ENCODE measurements at places on chromosomes 3 and 15.

GRCh38 chr3:49434731-49435130, 5.6 kb upstream of the NICN1 start:
- DNase-seq, result no peak

- DNase-seq, result no peak
These were observed 9.3 kb upstream of the P3H2 start for GRCh38 chr3:190130037-190130436.

- no peak for DNase-seq
These were observed 216.3 kb downstream of the SATB1 start for GRCh38 chr3:18208856-18209255.

DNA sequence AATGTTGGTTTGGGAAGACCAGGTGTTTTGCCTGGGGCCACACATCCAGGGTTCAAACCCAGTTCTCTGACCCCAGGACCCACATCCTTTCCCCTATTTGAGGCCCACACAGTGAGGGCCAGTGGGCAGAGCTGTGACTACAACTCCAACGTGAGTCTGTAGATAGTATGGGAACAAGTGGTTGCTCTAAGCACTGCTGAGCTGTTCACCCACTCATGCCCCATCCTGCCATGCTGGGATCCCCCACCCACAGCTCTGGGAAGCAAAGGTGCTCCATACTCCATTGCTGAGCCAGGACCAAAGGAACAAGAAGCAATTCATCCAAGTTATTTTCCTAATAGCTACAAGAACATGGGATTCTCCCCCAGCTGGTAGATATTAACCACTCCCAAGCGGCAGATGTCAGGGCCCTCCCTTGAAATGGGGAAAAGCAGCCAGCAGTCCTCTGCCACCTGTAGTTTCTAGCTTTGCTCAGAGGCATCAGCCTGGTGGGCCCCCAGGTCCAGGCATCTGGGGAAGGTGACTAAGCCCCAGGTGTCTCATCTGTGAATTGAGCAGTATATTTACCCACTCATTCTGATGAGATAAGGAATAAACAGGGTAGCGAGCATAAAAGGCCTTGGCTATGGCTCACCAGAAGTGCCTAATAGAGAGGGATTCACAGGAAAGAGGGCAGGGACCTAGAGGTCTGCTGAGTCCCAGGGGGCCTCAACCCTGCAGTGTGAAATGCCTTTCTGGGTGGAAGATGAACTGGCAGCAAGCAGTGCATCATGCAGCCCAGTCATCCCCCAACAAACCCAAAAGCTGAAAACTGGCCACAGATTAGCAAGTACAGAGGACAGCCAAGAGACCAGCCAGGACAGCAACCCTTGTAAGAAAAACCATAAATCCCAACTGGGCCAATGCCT, 33.4 kb downstream of the POC1A start:
- DNase-seq, result no peak

GRCh38 chr15:47715856-47716445, 1.4 kb upstream of the SEMA6D start:
- DNase-seq, result no peak

- no peak for DNase-seq
These were observed 12.8 kb downstream of the MAN2A2 start for GRCh38 chr15:90915808-90916440.

DNA sequence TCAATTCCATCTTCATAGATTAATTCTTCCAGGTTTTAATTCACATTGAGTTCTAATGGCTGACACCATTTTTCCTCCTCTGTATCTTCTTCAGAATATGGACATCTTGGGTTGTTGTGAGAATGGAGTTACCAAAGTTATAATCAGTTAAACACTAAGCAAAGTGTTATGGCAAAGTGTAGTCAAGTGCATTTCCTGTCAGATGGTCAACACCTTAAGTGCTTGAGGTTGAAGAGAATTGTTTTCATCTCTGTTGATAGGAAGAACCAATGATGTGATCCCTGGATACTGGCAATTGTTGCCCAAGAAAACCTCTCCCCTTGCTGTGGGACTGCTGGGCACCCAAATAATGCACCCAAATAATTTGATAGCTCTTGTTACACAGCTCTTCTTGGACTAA, 102.6 kb upstream of the SATB1 start:
- no peak for DNase-seq

DNA sequence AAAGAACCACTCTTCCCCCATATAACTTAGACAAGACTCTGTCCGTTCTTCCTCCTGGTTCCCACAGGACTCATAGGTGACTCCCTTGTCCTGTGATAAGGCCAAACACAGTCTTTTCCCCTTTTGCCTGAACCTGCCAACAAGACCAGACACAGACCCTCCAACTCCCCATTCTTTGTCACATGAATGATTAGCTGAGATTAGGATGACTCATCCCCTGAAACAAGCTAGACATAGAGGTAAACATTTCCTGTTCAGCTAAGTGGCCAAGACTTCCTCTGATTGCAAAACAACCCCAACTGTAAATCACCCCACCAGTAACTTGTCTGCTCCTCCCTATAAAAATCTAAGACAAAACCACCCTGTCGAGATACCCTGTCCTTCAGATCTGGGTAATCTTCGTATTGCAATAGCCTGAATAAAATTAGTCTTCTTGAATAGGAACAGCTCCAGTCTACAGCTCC, 11.4 kb upstream of the HTR3E start:
- no peak for DNase-seq

DNA sequence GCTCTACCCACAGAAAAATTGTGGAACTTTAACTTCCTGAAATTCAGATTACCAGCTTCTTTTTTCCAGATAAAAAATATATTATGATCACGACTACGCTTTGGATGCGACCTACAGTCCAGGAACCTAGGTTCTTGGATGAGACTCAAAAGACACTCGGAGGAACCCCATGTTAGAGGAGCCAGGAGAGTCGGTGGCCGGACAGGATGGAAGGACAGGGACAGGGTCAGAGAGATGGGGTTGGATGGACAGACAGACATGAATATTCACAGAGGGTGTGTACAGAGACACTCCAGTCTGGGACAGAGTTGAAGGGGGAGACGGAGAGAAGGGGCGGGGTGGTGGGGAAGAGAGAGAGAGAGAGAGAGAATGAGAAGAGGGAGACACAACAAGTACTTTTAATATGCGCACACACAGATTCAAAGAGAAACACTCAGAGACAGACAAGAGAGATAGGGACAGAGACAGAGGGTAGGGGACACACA, 9.5 kb downstream of the FAM3D start:
- no peak for DNase-seq

- no peak for DNase-seq
These were observed 65.9 kb downstream of the CHAC1 start for GRCh38 chr15:41019174-41019573.

GRCh38 chr3:144105542-144105941, 133.9 kb downstream of the DIPK2A start:
- no peak for DNase-seq

GRCh38 chr3:53159156-53160060, 1.6 kb upstream of the PRKCD start:
- DNase-seq, result no peak

GRCh38 chr3:13085081-13085845, 12.0 kb upstream of the IQSEC1 start:
- no peak for DNase-seq

GRCh38 chr3:52061121-52061910, 4.9 kb upstream of the DUSP7 start:
- DNase-seq, result no peak

DNA sequence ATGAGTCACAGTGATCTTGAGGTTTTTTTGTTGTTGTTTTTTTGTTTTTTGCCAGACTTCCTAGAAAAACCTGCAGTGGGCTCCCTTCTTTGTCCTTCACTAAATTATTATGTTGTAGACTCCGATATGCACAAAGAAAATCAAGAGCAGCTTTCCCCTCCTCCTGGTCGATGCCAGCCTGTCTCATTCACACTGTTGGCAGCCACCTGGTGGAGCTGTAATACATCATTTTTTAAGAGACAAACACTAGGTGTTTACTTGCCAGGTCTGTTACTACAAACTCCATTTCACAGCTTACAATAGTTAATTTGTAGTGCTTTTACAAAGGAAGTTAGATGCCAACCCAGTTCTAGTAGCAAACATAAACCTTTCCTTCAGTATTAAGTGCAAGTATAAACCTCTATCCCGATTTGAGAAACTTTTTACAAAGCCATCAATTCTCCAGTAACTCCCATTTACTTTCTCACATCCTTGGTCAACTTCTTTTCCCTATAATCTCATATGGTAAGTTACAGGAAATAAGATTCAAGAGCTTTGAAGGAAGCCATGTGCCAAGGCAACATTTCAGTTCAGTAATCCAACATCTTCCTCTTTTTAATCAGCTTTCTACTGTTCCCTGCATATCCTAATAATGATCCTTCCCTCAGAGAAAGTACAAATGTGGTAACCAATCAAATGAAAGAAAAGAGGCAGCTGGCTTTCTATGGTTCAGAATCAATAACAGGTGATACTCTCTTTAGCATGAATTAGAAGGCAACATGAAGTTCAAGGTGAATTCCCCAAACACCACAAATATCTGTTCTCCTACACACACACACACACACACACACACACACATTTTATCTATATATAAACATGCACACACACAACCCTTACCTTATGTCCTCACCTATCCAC, 14.0 kb downstream of the AAGAB start:
- DNase-seq, result no peak

DNA sequence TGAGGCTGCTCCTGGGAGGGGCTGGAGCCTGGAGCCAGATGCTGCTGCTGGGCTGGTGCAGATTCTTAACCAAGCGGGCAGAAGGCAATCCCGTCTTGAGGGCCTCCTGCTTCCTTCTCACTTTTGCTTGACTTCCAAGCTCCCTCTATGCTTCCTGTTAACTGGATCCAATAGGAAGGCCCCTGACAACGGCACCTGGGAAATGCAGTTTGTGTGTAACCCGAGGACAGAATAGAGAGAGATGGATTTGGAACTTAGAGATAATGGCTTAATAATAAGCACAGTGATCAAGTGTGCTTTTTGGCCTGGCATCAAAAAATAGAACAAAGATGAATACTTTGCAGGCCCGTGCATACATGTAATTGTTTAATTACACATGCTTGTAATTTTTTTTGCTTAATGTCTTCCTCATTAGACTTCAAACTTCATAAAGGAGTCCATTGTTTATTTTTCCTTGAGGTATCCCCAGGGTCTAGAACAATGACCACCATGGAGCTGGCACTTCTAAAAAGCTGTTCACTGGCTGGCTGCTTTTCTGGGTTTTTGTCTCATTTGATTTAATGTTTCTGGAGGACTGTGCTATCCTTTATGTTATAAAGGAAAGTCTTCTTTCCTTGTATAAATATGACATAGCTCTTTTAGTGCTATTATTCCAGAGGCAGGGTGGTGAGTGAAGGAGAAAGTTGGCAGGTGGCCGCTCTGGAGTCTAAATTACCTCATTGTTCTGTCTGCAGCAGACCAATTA, 63.3 kb upstream of the MITF start:
- DNase-seq, result no peak

GRCh38 chr15:75656331-75656730, 8.6 kb downstream of the SNX33 start:
- DNase-seq, result no peak

- no peak for DNase-seq
These were observed 21.1 kb upstream of the GP9 start for GRCh38 chr3:129039271-129040038.

DNA sequence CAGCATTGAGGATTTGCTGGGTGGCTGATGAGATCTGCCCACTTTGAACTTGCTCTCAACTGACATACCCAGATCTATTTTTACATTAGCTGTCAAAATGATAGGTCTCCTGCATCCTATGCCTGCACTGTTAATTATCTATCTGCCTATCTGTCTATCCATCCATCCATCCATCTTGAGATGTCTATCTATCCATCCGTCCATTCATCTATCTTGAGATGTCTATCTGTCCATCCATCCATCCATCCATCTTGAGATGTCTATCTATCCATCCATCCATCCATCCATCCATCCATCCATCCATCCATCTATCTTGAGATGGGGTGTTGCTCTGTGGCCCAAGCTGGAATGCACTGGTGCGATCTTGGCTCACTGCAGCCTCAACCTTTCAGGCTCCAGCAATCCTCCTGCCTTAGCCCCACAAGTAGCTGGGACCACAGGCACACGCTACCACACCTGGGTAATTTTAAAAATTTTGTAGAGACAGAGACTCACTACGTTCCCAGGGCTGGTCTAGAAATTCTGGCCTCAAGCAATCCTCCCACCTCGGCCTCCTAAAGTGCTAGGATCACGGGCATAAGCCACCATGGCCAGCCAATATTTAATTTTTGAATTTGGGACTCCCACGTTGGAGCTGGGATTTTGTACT, 159.4 kb upstream of the NSMCE3 start:
- DNase-seq, result no peak

DNA sequence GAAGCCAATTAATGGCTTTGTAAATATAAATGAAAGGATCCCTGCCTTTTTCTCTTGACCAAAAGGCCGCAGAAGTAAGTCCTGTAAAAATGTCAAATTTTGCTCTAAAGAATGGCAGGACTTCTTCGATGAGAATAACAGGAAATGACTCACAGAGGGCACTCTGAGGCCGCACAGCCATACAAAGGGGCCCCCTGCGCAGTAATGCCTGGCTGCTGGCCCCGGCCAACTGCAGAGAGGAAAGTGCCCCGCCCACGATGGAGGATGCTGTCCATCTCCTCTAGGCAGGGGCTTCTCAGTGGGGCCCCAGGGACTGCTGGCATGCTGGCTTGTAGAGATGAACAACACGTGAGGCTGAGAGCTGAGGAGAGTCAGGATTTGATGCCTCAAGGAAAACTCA, 18.1 kb upstream of the SCN10A start:
- no peak for DNase-seq

DNA sequence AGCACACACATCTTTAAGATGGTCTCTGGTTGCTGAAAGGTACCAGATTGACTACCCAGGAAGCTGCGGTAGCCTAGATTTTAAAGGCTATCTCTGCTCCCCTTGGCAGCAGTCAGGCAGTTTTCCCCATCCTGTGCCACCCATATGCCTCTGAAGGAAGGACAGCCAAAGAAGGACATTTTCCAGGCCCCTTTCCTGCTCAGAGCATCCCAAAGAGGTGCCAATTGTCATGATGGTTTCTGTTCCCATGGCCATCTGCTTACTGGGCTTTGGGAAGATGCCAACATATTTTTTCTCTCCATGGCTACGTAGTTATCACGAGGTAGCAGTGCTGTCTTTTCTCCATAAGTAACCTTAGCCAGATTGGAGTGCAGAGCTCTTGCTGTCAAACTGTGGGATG, 39.7 kb downstream of the UNC13C start:
- no peak for DNase-seq

GRCh38 chr15:77312523-77312922, 107.4 kb downstream of the PEAK1 start:
- DNase-seq, result no peak

GRCh38 chr15:84929795-84930603, 45.5 kb downstream of the SLC28A1 start:
- no peak for DNase-seq

- DNase-seq, result no peak
These were observed 19.5 kb downstream of the LIPH start for GRCh38 chr3:185532901-185533300.

GRCh38 chr3:55629432-55629831, 142.3 kb upstream of the WNT5A start:
- DNase-seq, result no peak
